ENCODE measurements at places on chromosomes 7 and 10.

- no peak for DNase-seq
Observed at GRCh38 chr7:378551-379455, 88.8 kb downstream of the FOXL3 start.

- DNase-seq, result no peak
Observed at GRCh38 chr10:124256151-124256550, 162.6 kb downstream of the OAT start.

GRCh38 chr7:139370943-139371313 lies 11.2 kb downstream of the LUC7L2 start:
- no peak for DNase-seq

DNA sequence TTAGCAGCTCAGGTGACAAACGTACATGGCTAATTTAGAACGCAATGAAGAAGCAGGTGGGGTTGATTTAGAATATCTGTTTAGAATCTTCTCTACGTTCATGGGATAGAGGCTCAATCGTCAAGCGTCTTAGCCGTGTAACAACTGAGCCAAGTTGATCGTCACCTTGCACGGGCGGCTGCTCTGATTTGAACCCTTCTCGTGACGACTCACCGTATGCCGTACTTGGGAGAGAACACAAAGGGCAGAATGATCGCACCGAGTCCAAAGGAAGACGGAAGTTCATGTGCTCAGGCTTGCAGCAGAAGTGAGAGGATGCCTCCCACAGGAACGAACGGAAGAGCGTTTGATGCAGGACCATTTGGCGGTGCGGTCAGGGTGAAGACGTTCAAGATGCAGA lies 108.3 kb upstream of the TCERG1L start:
- no peak for DNase-seq

DNA sequence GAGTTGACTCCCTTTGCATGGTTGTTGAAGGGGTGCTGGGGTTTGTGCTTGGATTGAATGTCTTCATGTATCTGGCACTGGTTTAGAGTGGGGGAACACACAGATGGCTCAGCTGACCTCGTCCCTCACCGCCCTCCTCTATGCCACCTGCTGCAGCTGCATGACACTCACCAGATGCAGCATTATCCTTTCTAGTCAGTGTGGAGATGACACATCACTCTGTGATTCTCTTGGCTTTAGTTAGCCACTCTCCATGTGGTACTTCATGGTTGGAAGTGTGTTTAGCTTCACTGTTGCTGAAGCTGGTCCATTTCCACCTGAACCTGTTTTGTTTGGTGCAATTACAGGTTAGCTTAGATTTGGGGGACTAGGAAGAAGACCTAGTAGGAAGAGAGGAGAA lies 56.3 kb upstream of the BMPER start:
- no peak for DNase-seq

- DNase-seq, result no peak
Observed at GRCh38 chr7:137873524-137873923, 26.8 kb upstream of the DGKI start.

- DNase-seq, result no peak
Observed at GRCh38 chr10:93211991-93212390, 138.3 kb downstream of the CYP26A1 start.

- no peak for DNase-seq
Observed at GRCh38 chr10:43076876-43077420, at the start of gene RET. Gene RET, plus strand, starts transcription at chr10:43077069. Its CDS starts 190 bp downstream, at chr10:43077259.
